ENCODE measurements at places on chromosomes 6 and 20.

DNA sequence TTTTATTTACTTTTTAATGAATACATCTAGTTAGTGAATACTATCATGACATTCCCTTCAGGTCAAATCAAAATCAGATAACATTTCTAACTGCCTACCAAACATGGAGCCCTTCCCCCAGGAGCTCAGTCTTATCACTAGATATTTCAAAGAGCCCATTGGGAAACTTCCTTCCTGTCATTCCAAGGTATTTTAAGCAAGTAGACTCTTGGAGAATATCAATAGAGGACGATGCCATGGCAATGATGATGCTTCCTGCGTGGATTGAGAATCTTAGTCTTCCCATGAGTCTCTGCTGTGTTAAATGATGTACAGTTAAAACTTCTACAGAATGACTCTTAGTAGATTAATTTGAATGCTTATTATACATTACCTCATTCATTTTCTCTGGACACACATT, 384.9 kb downstream of the CENPW start:
- no peak for DNase-seq

GRCh38 chr20:43794326-43794725, 67.5 kb upstream of the GTSF1L start:
- DNase-seq, result no peak

DNA sequence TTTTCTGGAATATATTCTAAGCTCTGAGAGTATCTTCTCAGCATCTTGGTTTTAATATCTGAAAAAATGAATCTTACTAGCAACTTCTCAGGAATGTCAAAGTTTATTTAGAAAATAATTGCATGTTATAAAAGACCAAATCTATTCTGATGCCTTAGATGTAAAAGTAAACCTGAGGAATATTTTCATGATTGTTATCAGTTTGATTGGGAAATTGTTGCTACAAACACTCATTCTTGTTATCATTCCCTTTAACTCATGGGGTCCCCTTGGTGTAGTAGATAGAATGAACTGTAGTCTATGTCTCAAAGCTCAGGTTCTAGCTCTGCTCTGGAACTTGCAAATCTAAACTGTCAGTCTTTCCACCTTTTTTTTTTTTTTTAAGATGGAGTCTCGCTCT, 50.0 kb downstream of the SNRNP48 start:
- DNase-seq, result no peak

- DNase-seq, result no peak
Observed at GRCh38 chr20:20393207-20394120, 25.6 kb downstream of the INSM1 start.

- no peak for DNase-seq
Observed at GRCh38 chr6:168152306-168152963, 73.4 kb upstream of the FRMD1 start.

DNA sequence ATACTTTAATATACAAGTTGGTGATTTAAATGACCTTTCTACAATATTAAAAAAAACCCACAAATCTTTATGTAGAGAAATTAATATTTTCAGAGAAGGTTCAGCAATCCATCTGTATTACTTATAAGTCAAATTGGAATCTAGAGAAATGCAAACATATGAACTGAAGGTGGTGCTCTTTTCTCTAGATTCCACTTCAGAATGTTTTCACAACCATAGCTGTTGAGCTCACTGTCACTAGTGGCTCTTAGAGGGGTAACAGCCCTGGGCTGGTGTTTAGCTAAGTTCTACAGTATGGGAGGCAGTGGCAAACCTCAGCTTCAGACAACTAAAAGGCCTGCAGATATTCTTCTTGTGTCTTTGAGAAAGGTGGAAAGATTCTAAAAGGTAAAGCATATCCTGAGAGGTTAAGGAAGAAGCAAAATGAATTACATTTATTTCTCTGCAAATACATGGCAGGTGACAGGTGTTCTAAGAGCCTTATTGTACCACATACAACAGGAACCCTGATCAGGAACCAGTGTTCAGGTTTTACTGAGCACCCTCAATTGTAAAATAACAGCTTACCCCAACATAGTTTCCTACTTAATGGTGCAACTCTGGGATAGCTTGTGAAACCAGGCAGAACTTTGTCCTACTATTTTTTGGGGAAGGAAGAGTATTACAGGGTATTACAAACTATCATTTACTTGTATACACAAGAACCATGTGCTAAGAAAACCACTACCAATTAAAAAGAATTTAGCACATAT, 56.6 kb upstream of the SAMHD1 start:
- peak; percentile 16 for DNase-seq

- DNase-seq, result no peak
Observed at GRCh38 chr6:5936631-5937030, 70.1 kb downstream of the NRN1 start.

- no peak for DNase-seq
Observed at GRCh38 chr6:17392978-17393891, at the start of gene CAP2. CAP2 (plus strand) TSS chr6:17393595; CDS start chr6:17421556, 27,961 bp downstream.
